Aorta (tissue), 5 donors: ENCODE measurements at places on chromosomes 4 and X. TPM values are rescaled to one million over a fixed set of nuclear protein-coding genes. Genes with fewer than 3 reads are reported as not detected.

PDGFRA gene
- 297 TPM for total RNA-seq

- no peaks in the 10 kb centered on the region for H3K4me1 ChIP-seq
- no peak overlapping the region for H3K27ac ChIP-seq
- no peak overlapping the region for H3K4me3 ChIP-seq
- H3K36me3 ChIP-seq, result no peaks in the 10 kb centered on the region
- no peaks in the 10 kb centered on the region for H3K27me3 ChIP-seq
Observed at GRCh38 chr4:98468709-98469108, 189.7 kb downstream of the TSPAN5 start.

DNA sequence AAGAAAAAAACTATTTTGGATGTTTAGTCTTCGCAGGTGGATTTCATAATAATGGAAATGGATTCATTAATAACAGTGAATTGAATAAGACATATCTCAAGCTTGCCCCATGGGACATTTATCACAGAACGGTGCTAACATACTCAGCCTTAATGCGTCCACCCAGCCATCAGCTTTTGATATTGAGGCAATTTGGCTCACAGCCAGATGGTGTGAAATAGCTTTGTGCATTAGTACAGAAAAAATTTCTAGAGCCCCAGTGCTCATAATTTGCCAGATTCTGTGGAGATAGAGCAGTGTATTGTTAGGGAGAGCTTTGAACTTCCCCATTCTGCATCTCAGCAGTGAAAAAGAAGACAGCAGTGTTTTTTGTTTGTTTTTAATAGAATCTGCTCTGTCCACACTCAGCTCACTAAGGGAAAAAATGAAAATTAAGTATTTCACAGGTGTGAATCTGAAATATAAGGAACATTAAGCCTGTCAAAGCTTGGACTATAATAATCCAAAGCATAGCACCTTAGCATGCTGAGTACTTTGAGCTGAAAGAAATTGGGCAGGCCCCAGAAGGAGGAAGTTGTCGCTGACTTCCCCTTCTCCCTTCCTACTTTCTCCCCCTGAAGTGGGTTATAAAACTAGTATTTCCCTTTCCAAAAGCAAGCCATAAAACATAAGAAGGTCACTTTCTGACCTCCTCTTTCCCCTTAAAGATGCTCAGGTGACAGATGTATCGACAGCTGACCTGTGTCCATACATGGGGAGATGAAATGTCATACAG lies 295.8 kb downstream of the MAGEB5 start:
- no peak for DNase-seq
- H3K4me3 ChIP-seq, result no peak overlapping the region
- no peak overlapping the region for H3K27ac ChIP-seq
- no peaks in the 10 kb centered on the region for H3K36me3 ChIP-seq

GRCh38 chrX:114532111-114532805 lies 51.6 kb upstream of the HTR2C start:
- H3K4me1 ChIP-seq, result no peaks in the 10 kb centered on the region
- H3K27me3 ChIP-seq, result no peaks in the 10 kb centered on the region
- no peak for DNase-seq
- no peak overlapping the region for H3K4me3 ChIP-seq
- H3K27ac ChIP-seq, result no peak overlapping the region

F9 gene
- total RNA-seq, result not detected

- H3K27me3 ChIP-seq, result no peaks in the 10 kb centered on the region
- no peak for DNase-seq
- H3K4me3 ChIP-seq, result no peak overlapping the region
- no peaks in the 10 kb centered on the region for H3K4me1 ChIP-seq
- H3K27ac ChIP-seq, result no peak overlapping the region
- H3K36me3 ChIP-seq, result no peaks in the 10 kb centered on the region
Observed at GRCh38 chr4:168731006-168731636, 234.3 kb downstream of the PALLD start.

DNA sequence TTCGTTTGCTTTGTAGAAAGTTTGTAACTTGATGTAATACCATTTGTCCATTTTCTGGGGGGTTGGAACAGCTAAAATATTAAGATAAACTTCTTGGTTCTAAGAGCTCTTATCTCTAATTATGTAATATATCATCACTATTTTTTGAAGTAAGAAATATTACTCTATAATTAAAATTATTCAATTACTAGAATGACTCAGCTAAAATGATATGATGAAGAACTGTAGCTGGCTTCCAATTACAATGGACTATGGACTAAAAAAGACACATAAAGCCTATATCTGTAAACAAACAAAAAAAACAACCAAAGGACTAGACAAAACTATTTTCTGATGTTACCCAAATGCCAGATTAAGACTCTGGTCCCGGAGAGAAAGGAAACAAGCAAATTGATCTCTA lies 569.4 kb downstream of the PCDH18 start:
- H3K36me3 ChIP-seq, result no peaks in the 10 kb centered on the region
- no peaks in the 10 kb centered on the region for H3K27me3 ChIP-seq
- no peak overlapping the region for H3K4me3 ChIP-seq
- DNase-seq, result no peak
- no peaks in the 10 kb centered on the region for H3K4me1 ChIP-seq

DNA sequence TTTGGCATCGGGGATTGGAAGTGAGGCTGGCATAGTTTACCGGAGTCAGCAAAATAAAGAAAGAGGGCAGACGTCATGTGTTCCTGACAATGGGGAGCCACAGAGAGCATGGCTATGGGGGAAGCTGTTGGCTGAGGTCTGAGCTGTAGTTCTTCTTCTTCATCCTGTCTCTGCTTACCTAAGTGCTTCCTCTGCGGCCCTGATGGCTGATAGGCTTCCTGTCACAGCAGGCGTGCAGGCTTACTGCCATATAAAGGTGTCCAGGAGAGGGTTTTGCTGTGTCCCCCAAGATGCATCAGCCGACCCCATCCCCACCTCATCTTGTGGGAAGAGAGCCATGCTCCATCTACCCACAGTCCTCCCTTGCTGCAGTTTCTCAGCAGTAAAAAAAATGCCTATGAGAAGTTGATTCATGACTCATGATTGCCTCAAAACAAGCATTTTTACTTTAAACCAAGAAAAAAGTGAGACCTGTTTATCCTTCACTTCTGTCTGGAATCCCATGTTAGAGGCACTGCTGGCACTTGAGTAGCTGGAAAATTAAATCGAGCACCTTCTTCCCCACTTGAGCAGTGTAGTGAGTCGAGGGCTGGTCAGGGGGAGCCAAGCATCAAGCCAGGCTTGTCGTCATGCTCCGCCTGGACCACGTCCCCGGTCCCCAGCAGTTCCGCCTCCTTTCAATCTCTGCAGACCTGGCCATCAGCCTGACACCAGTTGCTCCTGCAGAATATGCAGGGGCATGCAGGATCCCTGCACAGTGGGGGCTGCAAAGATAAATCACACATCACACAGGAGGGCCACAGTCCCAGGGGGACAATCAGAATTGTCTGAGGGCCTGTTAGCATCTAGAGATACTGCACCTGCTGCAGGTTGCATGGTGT lies 237.8 kb downstream of the EVC2 start:
- H3K4me1 ChIP-seq, result no peaks in the 10 kb centered on the region
- no peak for DNase-seq
- H3K27ac ChIP-seq, result no peak overlapping the region
- H3K4me3 ChIP-seq, result no peak overlapping the region

DNA sequence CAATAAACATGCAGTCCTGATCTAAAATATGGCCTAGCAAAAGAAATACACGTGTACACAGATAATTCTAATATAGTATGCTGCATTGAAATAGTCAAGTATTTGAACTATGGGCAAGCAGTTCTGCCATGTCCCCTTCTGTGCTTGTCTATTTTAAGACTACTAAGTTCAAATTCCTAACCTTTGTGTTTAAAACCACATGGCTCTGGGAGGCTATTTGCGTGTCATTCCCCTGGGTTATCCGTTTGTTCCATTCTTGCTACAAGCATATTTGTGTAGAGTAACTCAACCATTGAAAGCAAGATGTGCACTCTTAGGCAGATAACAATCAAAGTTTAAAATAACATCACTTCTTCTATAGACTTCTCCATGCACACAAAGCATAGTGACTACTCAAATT lies 25.4 kb upstream of the TBC1D1 start:
- H3K36me3 ChIP-seq, result no peaks in the 10 kb centered on the region
- no peak overlapping the region for H3K27ac ChIP-seq
- DNase-seq, result no peak

ITIH6 gene
- total RNA-seq, result not detected

- H3K4me1 ChIP-seq, result no peaks in the 10 kb centered on the region
- DNase-seq, result no peak
- no peaks in the 10 kb centered on the region for H3K27me3 ChIP-seq
- H3K27ac ChIP-seq, result no peak overlapping the region
- H3K36me3 ChIP-seq, result no peaks in the 10 kb centered on the region
Observed at GRCh38 chr4:19748519-19749479, 502.9 kb upstream of the SLIT2 start.

DNA sequence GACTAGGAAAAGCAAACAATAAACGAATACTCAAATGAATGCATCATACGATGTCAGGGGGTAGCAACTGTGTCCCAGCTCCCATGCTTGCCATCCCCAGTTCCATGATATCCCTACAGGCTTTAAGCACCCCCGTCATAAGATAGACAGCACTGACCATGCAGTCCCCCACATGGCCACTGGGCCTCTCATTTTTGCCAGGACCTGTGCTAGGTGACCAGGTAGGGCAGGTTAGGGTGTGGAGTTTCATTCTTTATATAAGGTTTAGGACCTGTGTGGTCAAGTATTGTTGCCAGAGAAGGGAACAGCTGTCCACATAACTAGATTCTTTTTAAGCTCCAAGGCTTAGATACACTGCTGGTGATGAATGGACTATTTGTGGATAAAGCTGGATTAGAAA lies 9.7 kb downstream of the PPEF2 start:
- no peaks in the 10 kb centered on the region for H3K27me3 ChIP-seq
- H3K4me3 ChIP-seq, result no peak overlapping the region
- H3K27ac ChIP-seq, result no peak overlapping the region
- no peaks in the 10 kb centered on the region for H3K36me3 ChIP-seq

GPR50 gene
- total RNA-seq, result not detected

- H3K27me3 ChIP-seq, result no peaks in the 10 kb centered on the region
- no peak overlapping the region for H3K27ac ChIP-seq
- no peaks in the 10 kb centered on the region for H3K36me3 ChIP-seq
- no peak overlapping the region for H3K4me3 ChIP-seq
Observed at GRCh38 chrX:9746148-9746888, 19.3 kb downstream of the GPR143 start.

WAS gene
- total RNA-seq, result 12.4 TPM

DNA sequence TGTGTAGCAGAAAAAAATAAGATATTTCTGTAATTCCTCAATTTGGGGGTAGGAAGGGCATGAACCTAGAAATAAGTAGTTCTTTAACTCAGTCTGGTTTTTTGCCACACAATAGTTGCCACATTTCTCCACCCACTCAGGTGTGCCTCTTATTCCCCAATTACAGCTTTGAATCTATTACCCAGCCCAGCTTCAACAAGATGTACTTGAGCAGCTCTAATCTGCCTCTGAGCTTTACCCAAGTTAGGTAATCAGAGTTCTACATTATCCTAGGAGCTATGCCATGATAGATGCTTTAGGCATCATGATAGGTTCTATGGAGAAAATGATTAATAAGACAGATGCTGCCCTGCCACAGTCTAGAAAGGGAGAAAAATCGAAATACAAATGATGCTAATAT lies 117.4 kb upstream of the GPRIN3 start:
- H3K36me3 ChIP-seq, result no peaks in the 10 kb centered on the region
- H3K27ac ChIP-seq, result no peak overlapping the region
- H3K4me1 ChIP-seq, result no peaks in the 10 kb centered on the region
- no peak for DNase-seq

HPSE gene
- total RNA-seq, result 3.7 TPM

DNA sequence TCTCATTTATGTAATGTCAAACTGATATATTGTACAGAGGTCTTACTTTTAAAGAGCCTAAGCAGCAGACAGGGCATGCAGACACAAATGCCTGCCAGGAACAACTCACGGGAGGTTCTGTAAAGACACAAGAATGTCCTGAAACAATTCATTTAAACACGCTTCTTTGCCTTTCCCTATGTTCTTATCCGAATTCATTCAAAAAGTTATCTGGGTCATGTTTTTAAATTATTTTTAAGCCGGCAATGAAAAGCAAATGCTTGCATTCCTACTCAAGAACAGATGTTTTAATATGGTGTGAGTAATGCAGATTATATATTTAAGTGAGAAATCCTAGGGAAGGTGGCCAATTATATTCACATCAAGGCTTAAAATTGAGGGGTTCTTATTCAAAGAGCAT lies 192.6 kb downstream of the PDGFC start:
- H3K4me1 ChIP-seq, result peaks cover 13% of the 10 kb centered on the region
- H3K4me3 ChIP-seq, result no peak overlapping the region
- H3K36me3 ChIP-seq, result no peaks in the 10 kb centered on the region
- no peak for DNase-seq
- no peaks in the 10 kb centered on the region for H3K27me3 ChIP-seq
- no peak overlapping the region for H3K27ac ChIP-seq

GRCh38 chrX:150405006-150405405 lies 41.9 kb downstream of the MAMLD1 start:
- H3K27ac ChIP-seq, result no peak overlapping the region
- H3K4me1 ChIP-seq, result no peaks in the 10 kb centered on the region
- H3K36me3 ChIP-seq, result no peaks in the 10 kb centered on the region
- no peaks in the 10 kb centered on the region for H3K27me3 ChIP-seq

GRCh38 chrX:29496636-29497180 lies 718.7 kb upstream of the MAGEB2 start:
- DNase-seq, result no peak
- H3K4me3 ChIP-seq, result no peak overlapping the region
- H3K27me3 ChIP-seq, result no peaks in the 10 kb centered on the region
- no peaks in the 10 kb centered on the region for H3K36me3 ChIP-seq
- H3K4me1 ChIP-seq, result no peaks in the 10 kb centered on the region

PCDH19 gene
- total RNA-seq, result 4.6 TPM

DNA sequence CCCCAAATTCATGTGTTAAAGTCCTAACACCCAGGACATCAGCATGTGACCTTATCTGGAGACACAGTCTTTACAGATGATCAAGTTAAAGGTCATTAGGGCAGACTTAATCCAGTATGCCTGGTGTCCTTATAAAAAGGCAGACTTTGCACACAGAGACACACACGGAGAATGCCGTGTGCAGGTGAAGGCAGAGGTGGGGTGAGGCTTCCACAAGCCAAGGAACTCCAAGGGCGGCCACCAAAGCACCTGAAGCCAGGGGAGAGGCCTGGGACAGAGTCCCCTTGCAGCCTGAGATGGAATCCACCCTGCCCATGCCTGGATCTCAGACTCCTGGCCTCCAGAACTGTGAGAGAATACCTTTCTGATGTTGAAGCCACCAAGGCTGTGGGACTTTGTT lies 26.1 kb upstream of the SORCS2 start:
- H3K27me3 ChIP-seq, result no peaks in the 10 kb centered on the region
- H3K36me3 ChIP-seq, result no peaks in the 10 kb centered on the region
- H3K4me1 ChIP-seq, result no peaks in the 10 kb centered on the region
- no peak overlapping the region for H3K27ac ChIP-seq

- H3K4me3 ChIP-seq, result no peak overlapping the region
- no peaks in the 10 kb centered on the region for H3K4me1 ChIP-seq
- no peaks in the 10 kb centered on the region for H3K27me3 ChIP-seq
Observed at GRCh38 chrX:72128183-72128834, 3.4 kb downstream of the RTL5 start.
